ENCODE measurements at places on chromosomes 1 and 21.

GRCh38 chr1:236850077-236850979 is 55.2 kb downstream of the MTR start:
- no peak for DNase-seq

DNA sequence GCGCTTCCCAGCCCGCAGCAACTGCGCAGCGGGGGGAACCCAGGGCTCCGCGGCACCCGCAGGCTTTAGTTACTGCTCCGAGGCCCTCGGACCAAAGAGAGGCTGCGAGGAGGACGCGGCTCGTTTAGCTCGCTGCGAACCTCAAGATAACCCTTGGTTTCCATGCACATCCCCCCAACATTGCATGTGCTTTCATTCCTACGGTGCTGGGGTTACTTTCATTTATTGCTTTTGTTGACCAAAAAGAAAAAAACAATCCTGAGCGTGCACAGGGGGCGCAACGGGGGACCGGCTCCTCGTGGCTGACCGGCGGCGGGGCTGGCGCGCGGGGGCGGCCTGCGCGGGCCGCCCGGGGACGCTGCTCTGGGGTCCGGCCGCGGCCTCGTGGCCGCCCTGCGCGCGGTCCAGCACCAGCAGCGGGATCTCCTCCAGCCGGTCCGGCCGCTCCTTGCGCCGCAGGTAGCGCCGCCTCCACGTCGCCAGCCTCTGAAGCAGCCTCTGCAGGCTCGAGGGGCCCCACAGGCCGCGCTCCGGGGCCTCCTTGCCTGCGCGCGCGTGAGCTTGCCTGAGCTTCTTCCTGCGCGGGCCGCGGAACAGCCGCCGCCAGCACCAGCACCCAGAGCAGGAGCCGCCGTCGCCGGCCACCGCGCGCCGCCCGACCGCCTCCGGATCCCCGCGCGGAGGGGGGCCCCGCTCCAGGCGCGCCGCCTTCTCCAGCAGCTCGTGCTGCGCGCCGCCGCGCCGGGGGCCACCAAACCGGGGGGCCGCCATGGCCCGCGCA is 77.4 kb downstream of the DESI2 start:
- no peak for DNase-seq

DNA sequence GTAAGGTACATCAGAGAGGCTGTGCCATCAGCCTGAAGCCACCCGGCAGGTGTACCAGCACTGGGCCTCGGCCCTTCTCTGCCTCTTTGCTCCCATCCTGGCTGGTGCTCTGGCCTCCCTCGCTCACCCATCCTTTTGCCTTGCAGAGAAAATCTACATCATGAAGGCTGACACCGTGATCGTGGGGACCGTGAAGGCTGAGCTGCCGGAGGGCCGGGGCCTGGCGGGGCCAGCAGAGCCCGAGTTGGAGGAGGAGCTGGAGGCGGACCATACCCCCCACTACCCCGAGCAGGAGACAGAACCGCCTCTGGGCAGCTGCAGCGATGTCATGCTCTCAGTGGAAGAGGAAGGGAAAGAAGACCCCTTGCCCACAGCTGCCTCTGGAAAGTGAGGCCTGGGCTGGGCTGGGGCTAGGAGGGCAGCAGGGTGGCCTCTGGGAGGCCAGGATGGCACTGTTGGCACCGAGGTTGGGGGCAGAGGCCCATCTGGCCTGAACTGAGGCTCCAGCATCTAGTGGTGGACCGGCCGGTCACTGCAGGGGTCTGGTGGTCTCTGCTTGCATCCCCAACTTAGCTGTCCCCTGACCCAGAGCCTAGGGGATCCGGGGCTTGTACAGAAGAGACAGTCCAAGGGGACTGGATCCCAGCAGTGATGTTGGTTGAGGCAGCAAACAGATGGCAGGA is 24.5 kb upstream of the TNFRSF1B start:
- no peak for DNase-seq

GRCh38 chr1:5640845-5641244 is 351.4 kb downstream of the NPHP4 start:
- peak; percentile 0 for DNase-seq

DNA sequence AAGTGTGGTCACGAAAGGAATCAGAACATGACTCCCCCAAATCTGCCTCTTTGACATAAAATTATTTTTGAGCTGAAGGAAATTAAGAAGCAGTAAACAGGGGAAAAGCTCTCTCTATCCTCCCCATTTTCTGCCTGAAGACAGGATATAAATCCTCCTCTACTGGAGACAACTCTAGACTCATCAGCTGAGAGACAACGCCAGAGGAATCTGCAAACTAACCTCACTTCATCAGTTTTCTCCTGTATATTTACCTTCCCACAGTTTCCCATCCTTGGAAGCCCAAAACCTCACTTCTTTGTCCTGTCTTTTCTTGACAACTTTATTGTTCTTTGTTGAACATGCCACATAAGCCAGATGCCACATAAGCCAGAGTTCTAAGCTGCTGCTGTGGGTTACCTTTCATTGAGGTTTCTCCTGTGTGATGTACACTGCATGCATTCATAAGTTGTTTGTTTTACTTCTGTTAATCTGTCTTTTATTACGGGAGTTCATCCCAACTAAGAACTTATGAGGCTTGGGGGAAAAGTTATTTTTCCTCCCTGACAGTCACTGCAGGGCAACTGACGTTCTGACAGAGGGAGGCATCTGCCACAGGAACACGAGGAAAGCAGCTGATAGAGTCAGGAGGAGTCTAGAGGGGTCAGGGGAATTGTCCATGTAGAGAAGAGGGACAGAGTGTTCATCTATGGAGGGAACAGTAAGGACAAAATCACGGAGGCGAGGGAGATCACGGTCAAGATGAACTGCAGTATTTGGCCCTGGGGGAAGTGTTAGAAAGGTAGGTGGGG is 19.2 kb downstream of the ST6GALNAC3 start:
- no peak for DNase-seq

- DNase-seq: no peak
Measured at GRCh38 chr1:174491606-174492005, 43.8 kb downstream of the GPR52 start.

- DNase-seq: no peak
Measured at GRCh38 chr1:201085902-201086735, 26.1 kb downstream of the CACNA1S start.

- DNase-seq: no peak
Measured at GRCh38 chr1:232046451-232047306, 420.1 kb downstream of the DISC1 start.

- DNase-seq: no peak
Measured at GRCh38 chr1:180268556-180269075, 38.6 kb downstream of the LHX4 start.

DNA sequence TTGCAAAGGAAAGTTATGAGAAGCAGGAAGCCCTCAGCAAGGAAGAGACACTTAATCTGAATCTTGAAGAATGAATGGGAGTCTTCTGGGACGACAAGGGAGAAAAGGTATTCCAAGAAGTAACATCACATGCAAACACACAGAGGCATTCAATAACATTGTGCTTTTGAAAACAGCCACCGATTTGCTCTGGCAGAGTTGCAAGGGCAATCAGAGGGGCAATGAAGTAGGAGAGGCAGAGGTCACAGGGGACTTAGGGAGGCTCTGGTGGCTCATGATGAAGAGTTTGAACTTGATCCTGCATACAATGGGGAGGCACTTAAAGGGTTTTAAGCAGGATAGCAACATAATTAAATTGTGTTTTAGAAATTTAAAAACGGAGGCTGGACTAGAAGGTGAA is 107.7 kb downstream of the DDX20 start:
- DNase-seq: no peak

DNA sequence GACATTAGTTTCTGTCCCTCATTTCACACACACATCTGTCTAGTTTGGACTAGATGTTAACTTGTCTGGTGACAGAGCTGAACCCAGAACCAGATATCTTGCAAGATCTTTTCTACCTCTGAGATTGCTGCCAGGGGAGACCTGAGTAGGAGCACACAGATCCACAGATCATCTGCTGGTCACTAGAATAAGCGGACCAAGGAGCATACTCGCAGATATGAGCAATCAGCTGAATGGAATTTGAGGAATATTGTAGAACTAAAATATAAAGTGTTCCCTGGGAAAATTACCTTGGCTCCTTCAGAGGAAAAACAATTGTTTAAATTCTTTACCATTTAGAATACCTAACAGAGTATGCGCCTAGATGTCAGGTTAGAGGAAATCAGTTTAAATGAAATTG is 90.7 kb downstream of the TNFSF18 start:
- no peak for DNase-seq

DNA sequence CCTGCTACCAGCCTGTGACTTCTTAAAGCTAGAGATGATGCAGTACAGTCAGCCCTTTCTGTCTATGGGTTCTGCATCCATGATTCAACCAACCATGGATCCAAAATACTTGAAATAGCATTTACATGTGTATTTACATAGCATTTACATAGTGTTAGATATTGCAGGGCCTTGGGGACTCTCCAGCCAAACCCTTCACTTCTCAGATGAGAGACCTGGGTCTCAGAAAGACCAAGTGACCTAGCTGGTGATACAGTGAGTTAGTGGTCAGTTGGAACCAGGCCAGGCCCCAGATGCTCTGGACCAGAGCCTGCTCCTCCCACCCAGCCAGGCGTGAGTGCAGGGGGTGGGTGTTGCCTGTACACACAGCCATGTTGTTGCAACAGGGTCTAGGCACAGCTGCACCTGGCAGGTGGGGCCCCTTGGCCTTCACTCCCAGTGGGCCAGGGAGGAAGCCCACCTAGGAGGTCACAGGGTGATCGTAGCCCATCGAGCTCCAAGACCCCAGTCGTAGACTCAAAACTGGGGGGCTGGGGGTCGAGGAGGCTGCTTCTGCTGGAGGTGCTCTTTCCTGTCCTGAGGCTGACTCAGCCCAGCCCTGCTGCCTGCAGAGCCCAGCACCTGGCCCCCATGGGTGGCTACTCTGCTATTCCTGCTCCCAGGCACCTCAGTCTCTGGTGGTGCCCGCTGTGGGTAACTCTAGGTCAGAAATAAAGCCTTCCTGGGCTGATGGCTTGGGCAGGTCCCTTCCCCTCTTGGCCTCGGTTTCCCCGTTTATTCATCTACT is 7.7 kb downstream of the TMEM61 start:
- DNase-seq: no peak

DNA sequence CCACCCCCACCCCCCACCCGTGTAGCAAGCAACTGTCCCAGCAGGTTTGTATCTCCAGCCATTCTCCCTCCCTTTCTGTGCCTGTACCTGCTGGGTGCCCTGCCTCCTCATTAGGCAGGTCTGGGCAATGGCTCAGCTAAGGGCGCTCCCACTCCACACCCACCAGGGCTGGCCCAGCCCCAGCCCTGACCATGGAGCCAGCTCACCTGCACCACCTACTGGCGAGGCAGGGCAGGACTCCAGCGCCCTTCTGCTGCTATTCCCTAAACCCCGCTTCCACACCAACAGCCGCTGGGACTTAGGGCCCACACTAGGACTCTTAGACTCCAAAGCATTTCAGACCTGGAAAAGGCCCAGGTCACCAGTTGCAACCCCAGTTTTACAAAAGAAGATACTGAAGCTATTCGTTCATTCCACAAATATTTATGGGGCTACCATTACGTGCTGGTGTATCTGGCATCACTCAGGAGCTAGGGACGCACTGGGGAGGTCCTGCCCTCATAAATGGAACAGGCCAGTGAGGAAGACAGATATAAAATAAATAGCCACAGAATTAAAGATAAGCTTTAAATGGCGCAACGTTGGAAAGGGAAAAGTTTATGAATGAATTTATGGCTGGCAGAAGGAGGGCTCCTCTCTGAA is 24.0 kb downstream of the PGLYRP3 start:
- no peak for DNase-seq

- DNase-seq: no peak
Measured at GRCh38 chr1:227893300-227893948, 54.3 kb downstream of the WNT9A start.

- no peak for DNase-seq
Measured at GRCh38 chr1:67850151-67850551, 16.9 kb upstream of the GNG12 start.

- DNase-seq: no peak
Measured at GRCh38 chr1:238153253-238153652, 262.5 kb upstream of the ZP4 start.

GRCh38 chr1:225677350-225678124 is 24.6 kb upstream of the ENAH start:
- DNase-seq: no peak

All from SW 1271 (cell line).